GM23338 (cell line): ENCODE measurements at places on chromosomes 3 and 15. TPM values are rescaled to one million over a fixed set of nuclear protein-coding genes. Genes with fewer than 3 reads are reported as not detected.

DNA sequence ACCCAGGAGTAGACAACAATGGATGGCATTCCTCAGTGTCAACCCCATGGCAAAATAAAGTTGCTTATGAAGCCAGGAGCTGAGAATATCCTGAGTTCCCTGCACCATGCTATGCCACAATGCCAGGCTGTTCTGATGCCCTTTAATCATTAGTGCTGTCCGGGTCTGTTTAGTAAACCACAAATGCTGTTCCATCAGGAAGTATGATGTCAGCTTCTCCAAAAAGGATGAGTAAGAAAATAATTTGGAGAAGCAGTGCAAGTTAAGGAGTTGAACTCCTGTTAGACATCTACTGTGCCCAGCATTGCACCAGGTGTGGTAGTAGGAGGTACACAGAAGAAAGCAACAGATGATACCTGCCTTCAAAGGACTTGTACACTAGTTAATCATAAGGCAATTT lies 67.9 kb upstream of the GUCA1C start:
- DNase-seq, result no peak

GRCh38 chr3:35141406-35141805 lies 497.9 kb upstream of the ARPP21 start:
- DNase-seq, result no peak

DNA sequence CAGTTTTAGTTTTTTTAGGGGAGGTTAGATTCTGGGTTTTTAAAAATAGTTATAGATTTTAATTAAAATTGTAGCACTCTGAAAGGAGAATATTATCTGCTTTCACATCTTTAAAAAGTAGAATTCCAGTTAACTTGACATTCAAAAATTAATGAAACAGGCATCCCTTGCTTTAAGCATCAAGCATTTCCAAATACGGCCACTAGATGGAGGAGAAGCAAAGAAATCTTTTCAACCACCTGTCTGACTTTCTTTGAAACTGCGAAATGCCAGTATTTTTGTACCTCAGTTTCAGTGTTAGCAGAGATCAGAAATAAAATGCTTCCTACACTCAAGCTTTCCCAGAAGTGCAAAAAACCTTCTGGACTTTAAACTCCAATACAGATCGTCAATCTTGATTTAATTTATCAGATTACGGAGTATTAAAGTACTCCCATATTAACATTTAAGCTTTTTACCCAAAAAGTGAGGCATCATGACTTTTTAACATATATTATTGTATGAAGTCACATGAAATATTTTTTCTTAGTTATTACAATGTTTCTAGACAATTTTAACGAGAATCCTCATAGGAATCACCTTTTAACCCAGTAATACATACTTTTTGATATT lies 153.3 kb downstream of the P3H2 start:
- DNase-seq, result peak; percentile 88

- no peak for DNase-seq
Measured at GRCh38 chr3:16069149-16069922, 105.1 kb upstream of the GALNT15 start.

GRCh38 chr15:58053315-58054153 lies 12.0 kb downstream of the ALDH1A2 start:
- DNase-seq, result no peak

DNA sequence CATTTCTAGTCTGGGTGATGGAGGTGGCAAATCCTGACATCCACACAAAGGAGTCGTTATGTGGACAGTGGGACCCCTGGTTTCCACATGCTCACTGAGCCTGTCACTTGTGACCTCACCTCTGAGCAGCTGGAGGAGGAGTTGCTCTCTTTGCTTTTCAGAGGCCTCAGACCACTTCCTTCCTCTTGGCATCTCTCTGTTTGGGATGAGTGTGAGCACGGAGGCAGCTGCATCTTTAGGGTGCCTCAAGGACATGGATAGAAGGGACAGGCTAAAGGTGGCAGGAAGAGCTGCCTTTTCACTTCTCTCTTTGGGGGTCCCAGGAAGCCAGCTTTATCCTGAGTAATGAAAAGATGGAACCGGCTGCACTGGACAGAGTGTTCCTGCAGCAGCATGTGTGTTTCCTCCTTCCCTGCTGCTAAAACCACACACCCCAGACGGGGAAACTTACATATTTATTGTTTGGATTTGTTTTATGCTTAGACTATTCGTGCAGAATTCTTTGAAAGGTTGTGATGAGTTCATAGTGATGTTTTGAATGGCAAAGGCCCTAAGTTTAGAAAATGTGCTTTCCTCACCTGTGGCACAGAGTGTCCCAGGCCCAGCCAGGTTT lies 31.8 kb downstream of the GPR171 start:
- no peak for DNase-seq

DNA sequence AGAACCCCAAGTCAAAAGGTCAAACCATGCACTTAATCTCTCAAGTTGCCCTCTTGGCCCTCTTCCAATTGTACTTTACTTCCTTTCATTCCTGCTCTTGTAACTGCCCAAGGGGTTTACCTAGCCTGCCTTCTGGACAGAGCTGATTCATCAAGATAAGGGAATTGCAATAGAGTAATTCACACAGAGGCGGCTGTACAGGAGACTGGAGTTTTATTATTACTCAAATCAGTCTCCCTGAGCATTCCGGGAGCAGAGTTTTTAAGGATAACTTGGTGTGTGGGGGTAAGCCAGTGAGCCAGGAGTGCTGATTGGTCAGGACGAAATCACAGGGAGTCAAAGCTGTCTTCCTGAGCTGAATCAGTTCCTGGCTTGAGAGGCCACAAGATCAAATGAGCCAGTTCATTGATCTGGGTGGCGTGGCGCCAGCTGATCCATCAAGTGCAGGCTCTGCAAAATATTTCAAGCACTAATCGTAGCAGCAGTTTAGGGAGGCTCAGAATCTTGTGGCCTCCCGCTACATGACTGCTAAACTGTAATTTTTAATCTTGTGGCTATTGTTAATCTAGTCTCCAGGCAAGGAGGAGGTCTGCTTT lies 590.0 kb downstream of the EPHA3 start:
- no peak for DNase-seq

DNA sequence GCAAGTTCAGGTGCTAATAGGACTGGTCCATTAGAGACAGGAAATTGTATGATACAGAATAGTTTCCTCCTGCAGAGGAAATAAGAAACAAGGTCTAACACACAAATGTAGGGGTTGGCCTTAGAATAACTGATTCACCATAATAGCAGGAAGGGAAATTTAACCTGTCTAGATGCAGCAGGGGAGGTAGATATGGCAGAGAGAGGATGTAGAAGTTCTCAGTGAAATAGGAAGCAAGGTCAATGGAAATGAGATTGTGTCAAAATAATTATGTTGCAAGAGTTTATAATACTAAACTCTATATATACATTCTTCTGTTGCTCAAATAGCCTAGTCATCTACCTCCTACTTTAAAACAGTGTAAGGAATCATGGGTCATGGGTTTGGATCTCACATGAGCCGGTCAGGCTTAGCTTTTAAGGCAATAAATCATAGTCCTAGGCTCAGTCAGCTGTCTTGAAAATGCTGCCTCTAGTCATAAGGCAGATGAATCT lies 17.0 kb downstream of the BCL2A1 start:
- DNase-seq, result no peak

DNA sequence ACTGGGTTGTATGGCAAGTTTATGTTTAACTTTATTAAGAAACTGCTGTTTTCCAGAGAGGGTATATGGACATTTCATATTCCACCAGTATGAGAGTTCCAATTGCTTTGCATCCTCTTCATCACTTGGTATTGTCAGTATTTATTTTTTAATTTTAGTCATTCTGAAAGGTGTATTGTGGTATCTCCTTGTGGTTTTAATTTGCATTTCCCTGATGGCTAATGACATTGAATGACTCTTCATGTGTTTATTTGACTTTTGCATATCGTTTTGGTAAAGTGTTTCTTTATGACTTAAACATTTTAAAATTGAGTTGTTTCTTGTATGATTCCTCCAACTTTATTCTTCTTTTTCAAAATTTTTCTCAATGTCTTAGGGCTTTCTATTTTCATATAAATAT lies 44.4 kb downstream of the IL1RAP start:
- no peak for DNase-seq

DNA sequence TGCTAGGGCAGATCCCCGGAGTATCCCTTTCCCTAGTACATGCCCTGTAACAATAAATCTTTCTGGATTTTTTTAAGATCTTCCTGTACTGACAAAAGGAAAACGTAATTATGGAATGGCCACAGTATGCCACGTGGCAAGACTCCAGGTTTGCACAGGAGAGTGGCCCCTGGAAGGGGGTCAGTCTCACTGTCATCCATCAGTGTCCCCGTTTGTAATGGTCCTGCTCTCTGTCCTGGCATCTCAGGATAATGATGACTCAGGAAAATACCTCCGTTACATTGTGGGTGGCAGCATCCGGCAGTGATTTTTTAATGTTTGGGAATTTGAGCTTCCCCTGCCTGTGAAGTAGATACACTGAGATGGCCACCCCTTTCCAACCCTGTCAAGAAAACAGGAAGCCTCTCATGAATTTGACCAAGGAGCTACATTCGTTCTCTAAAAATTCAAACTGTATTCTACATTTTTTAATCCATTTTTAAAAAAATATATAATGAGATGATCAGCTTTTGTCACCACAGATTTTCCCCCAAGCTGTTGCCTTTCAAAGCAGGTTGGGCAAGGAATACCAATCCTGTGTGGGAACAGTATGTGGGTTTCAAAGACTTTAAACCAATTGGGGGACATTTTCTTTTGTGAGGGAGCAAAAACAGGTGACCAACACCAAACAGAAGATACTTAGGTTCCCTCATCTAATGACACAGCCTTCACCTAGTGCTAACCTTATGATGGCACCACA lies 110.4 kb downstream of the C3orf70 start:
- no peak for DNase-seq

DNA sequence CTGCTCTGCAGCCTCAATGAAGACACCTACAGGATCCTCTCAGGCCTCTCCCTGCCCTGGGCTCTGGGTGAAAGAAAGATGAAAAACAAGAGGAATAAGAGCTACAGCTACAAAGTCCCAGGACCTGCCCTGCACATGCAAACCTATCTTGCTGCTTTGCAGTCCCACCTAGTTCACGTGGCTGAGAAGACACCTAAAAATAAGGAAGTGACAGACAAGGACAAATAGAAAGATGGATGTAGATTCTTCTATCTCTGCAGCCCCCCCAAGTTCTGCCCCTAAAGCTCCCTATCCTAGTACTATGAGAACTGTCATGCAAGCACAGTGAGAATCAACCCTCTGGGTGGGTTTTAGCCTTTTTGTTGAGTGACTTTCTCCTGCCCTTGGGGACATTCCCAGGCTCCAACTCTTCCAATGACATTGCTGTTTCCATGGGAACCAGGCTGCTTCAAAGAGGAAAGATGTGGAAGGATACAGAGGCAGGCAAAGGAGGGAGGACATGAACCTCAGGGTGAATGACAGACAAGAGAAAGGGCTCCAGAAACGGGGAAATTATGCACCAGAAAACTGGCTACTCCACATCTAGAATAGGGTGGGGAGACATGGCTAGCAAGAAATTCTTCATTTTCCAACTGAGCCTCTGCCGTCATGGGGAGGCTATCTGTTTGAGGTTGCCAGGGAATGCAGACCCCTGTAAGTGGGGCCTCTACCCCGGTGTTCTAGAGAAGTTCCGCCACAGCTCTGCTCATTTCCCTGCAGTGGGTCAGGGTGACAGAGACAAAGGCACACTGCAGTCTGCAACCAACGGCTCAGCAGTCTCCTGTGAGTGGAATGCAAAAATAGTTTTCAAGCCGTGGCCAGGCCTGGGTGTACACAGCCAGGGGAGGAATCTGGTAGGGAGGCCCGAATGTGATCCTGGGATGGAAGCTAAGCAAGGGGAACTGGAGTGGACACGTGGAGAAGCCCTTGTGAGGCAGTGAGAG lies 5.2 kb downstream of the CSPG5 start:
- no peak for DNase-seq

DNA sequence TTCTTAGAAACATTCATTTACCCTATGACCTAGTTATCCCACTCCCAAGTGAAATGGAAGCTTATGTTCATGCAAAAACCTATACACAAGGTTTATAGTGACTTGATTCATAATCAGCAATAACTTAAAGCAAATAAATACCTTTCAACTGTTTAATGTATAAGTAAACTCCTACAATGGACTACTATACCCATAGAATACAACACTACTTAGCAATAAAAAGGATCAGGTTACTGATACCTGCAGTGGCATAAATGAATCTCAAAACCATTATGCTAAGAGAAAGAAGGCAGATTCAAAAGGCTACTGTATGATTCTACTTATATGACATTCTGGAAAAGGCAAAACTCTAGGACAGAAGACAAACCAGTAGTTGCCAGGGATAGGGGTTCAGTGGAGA lies 8.3 kb upstream of the POLR2M start:
- no peak for DNase-seq

GRCh38 chr3:96869316-96869715 lies 54.9 kb downstream of the EPHA6 start:
- DNase-seq, result no peak

- no peak for DNase-seq
Measured at GRCh38 chr3:195893044-195893395, 15.3 kb downstream of the TNK2 start.

- DNase-seq, result peak; percentile 55
Measured at GRCh38 chr15:89378296-89379151, 43.9 kb upstream of the POLG start.

GRCh38 chr3:18446149-18446825 lies 21.1 kb upstream of the SATB1 start:
- peak; percentile 52 for DNase-seq

DNA sequence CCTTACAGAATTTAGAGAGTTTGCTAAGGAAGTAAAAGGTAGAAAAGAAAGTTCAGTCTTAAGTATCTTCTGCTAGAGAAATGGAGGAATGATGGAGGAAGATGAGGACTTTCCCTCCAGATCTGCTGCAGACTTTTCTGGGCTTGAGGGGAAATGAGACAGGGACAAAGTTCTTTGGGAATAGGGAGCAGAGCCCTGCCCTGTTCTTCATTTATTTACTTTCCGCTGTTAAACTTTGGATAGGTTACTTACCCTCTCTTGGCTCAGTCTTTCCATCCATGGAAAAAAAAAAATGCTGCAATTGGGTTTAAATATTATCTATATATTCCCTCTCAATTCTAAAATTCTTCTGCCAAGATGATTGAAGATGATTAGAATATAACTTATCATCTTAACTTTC lies 202.9 kb downstream of the TBL1XR1 start:
- no peak for DNase-seq

DNA sequence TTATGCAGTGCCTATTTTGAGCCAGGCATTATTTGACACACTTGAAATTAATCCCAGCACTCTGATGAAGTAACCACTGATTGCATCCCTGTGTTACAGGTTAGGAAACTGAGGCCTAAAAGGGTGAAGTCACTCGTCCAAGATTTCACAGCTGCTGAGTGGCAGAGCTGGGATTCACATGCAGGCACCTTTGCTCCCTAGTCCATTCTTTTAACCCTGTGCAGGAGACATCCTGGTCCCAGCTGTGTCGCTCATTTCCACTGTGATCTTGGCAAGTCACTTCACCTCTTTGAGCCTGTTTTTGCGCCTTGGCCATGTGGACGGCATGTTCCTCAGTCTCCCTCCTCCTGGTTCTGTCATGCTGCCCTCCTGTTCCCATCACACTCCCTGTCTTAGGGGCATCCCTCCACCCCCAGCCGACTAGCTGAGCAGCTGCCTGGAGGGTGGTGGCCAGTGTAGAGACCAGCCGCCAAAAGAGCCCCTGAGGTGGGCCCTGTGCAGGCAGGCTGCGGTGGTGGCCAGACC lies 70.6 kb downstream of the SMAD6 start:
- DNase-seq, result no peak

The STAB1 gene
- polyA plus RNA-seq, result 1.1 and 1.9 TPM in 2 replicates

The PTX3 gene
- polyA plus RNA-seq, result 1.2 TPM in 2 replicates

The LOXL1 gene
- polyA plus RNA-seq, result 6.9 and 10.3 TPM in 2 replicates

The RASGRP1 gene
- 0.54 and 1.1 TPM in 2 replicates for polyA plus RNA-seq

The IL17RC gene
- polyA plus RNA-seq, result 8.4 and 10.2 TPM in 2 replicates

The BLM gene
- polyA plus RNA-seq, result 43.3 and 43.9 TPM in 2 replicates

The SLC22A13 gene
- polyA plus RNA-seq, result 0.13 and 0.26 TPM in 2 replicates

The FGF7 gene
- 0.08 TPM in 1 of 2 replicates, not detected in the other for polyA plus RNA-seq

The MELTF gene
- 1.3 and 1.4 TPM in 2 replicates for polyA plus RNA-seq

The AMT gene
- polyA plus RNA-seq, result 34.1 and 35.6 TPM in 2 replicates

The CRABP1 gene
- polyA plus RNA-seq, result 522 and 536 TPM in 2 replicates

The SYNPR gene
- 0.55 and 1.0 TPM in 2 replicates for polyA plus RNA-seq
